ENCODE measurements at places on chromosomes 2 and 18. TPM values are rescaled to one million over a fixed set of nuclear protein-coding genes. Genes with fewer than 3 reads are reported as not detected.

Gene CHMP3
- polyA plus RNA-seq: 159 TPM

Gene MC4R
- polyA plus RNA-seq: not detected

- DNase-seq: no peak
These were observed 48.4 kb downstream of the ZEB2 start for GRCh38 chr2:144471305-144472045.

- no peak for DNase-seq
These were observed 119.5 kb upstream of the MCFD2 start for GRCh38 chr2:47034973-47035609.

- no peak for DNase-seq
These were observed 328.2 kb downstream of the RND3 start for GRCh38 chr2:150159300-150159699.

DNA sequence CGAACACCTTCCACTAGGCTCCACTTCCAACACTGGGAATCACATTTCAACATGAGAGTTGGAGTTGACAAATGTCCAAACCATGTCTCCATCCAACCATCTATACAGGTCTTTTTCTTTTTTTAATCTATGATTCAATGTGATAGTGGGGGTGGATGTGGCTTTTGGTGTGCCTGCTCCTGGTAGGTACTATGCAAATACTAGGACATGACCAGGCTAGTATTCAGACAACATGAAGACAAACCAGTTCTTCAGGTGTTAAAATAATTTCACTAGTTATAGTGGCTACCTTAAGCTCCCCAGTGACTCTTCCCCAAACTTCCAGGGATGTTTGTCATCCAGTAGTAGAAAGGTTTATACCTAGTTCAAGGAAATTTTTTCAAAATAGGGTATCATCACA, 387.5 kb downstream of the CDH2 start:
- no peak for DNase-seq
